ENCODE measurements at places on chromosomes 13 and 19.
A peak's percentile ranks its signal among the peaks of the same experiment; 100 is the strongest.

GRCh38 chr19:5473646-5474045, 18.4 kb downstream of the ZNRF4 start:
- DNase-seq = no peak

- DNase-seq = no peak
These were observed 40.1 kb downstream of the FAM216B start for GRCh38 chr13:42821437-42821836.

DNA sequence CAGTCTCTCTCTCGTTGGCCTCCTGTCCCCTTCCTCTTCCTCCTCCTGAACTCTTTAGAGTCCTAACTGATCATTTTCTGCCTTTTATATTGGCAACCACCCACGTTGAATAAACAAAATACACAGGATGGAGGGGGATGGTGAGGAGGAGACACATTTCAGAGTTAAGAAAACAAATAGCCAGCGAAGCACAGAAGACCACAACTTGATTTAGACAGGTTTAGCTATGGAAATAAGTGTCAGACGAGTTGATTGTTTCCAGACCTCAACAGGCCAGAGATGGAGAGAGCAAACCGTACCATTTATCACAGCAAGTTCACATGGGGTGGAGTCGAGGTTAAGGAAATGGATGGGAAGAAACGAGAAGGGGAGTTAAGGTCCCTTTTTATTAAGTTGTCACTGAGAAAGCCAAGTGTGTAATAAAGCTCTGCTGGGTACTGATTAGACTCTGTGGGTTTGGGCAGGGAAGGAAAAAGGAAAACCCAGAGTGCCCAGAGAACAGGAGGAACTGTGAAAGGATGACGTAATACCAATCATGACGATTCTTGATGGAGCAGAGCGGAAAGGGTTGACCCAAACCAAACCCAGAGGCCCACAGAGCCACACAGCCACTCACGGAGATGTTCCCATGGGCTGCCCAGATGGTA, 11.1 kb upstream of the SERP2 start:
- no peak for DNase-seq

GRCh38 chr13:53250272-53250875, 221.8 kb downstream of the OLFM4 start:
- DNase-seq = peak; percentile 32

DNA sequence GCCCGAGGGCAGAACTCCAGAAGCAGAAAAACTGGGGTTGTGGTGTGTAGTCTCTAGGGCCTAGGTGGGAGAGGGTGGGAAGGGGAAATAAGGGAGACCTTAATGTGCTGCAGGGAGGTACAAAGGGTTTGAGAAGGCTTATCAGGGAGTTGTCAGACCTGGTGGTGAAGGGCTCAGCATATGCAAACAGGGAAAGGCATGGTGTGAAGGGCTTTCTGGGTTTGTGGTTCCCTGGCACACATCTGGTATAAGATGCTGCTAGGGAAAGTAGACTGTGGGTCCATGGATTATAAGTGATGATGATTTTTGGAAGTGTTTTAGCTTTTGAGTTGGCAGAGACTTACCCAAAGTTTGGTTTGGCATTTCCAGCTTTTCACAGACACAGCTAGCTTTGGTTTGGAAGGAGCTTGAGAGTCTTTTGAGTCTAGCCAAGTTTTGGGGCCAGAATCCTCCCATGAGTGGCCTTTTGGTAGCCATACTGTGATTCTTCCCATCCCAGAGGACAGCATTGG, 2.2 kb downstream of the TRIM28 start:
- no peak for DNase-seq

GRCh38 chr13:104895521-104895920, 1639.9 kb downstream of the EFNB2 start:
- no peak for DNase-seq

DNA sequence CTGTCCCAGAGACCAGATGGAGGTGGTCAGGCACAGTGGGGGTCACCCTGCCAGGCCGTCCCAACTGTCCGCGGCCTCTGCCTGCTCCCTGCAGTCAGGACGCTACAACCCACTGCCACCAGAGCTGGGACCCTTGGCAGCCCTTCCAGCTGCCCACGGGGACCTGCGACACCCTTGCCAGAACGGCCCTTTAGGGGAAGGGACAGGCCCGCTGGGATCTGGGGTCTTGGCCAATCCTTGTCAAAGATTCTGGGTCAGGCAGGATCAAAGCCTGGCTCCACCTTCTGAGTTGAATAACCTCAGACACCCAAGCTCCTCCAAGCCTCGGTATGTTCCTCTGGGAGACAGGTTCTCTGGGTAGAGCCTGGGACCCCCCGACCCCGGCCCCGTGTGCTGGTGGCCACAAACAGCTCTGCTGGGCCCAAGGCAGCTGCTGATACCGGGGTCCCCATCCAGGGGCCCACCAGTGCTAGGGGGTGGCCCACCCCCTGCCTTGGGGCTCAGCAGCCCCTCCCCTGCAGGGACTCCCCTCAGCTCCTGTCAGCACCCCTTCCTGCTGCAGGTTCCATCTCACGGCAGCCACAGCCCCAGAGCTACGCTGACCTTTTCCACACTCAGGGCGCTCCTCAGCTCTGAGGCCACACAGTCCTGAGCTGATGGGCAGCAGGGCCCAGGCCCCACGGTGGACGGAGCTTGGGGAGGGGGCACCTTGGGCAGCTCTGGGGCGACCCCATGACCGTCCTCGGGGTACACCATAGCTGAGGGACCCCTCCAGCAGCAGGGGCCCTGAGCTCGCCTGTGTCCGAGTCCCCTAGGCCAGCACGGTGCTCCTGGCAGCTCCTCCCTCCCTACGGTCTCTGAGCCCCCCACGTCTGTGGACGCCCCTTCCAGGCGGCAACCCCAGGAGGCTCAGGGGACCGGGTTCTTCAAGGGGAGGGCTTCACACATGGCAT, 18.4 kb downstream of the SBNO2 start:
- DNase-seq = no peak

- DNase-seq = no peak
These were observed 202.3 kb downstream of the ABCC4 start for GRCh38 chr13:95098916-95099315.

- no peak for DNase-seq
These were observed 791 bp downstream of the TMED1 start for GRCh38 chr19:10835089-10835753.

GRCh38 chr19:41533671-41534215, 42.2 kb upstream of the CEACAM21 start:
- no peak for DNase-seq

DNA sequence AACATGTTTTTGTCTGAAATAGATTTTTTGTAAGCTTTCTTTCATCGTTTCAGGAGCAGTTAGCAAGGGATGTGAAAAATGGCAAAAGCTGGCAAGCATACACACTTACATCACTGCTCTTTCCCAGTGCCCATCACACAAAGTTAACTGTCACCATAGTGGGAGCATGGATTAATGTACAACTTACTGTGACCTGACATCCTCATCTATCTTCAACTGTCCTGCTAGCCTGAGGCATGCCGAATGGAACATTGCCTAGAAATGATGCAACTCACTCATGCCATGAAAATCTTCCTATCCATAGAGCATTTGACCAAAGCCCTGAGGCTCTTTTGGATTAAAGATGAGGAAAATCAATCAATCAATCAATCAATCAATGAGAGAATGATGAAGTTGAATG, 491.7 kb upstream of the SLC10A2 start:
- no peak for DNase-seq

GRCh38 chr13:101150998-101151397, 265.3 kb downstream of the NALCN start:
- no peak for DNase-seq

DNA sequence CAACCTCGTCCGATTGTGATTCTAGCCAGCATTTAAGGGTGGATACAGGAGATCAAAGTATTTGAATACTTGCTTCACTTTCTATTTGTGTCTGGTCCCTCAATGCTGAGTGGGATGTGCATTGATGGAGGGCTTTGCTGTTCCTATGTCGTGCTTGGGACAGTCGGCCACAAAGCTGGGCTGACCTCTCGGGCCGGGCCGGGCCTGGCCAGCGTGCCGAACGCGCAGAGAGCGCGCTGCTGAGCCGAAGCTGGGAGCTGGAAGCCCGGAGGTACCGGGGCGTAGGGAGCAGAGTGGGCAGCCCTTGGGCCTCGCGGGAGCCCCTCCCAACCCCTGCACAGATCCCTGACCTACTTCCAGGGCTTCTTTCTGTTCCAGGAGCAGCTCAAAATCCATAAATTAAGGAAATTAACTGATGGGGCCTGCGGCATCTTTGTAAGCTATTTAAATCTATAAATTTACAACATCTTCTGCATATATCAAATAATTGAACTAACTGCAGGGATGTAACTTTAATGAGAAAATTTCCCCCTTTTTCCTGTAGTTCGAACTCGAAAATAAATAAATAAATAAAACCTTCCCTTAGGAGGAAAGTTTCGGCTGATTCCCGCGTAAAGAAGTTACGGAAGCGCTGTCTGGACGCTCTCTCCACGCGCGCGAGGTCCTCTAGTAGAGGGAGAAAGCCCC, 1.8 kb upstream of the KCTD15 start:
- DNase-seq = no peak

GRCh38 chr13:33235078-33235477, 50.5 kb downstream of the STARD13 start:
- DNase-seq = no peak

GRCh38 chr13:52597676-52598075, 44.6 kb upstream of the HNRNPA1L2 start:
- DNase-seq = no peak

- peak; percentile 88 for DNase-seq
These were observed at the start of gene FOXO1 for GRCh38 chr13:40666045-40666932. FOXO1 (minus strand) TSS chr13:40666641; CDS start chr13:40666212, 429 bp downstream.

DNA sequence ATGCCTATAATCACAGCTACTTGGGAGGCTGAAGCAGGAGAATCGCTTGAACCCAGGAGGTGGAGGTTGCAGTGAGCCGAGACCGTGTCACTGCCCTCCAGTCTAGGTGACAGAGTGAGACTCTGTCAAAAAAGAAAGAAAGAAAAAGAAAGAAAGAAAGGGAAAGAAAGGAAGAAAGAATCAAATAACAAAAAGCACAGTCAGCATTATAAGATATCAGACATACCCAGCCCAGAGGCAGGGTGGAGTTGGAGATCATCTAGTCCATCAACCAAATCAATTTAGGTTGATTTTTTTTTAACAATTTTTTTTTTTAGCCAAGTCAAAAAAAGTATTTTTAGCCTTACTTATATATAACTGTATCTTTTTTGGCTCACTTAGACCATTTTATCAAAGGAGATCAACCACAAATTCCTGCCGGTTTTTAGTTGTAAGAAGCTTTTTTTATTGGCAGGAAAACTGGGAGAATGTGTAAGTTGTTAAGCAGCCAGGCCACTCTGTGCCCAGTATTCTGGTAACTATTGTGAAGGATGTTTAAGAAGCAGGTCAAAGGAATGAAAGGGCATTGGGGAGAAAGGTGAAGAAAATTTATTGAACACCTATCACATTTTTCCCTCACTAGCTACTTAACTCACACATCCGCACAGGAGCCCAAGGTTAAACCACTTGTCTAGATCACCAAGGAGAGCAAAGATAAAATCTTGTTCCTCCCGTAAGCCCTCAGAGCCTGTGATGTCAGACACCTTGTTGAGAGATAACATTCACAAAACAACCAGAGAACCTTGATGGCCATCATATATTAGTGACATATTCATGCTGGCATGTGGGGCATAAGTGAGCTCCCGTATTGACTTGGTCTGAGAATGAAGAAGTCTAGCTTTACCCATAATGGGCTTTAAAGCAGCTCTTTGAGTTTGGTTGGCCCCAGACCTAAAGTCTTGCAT, 91.8 kb downstream of the COL4A2 start:
- no peak for DNase-seq

DNA sequence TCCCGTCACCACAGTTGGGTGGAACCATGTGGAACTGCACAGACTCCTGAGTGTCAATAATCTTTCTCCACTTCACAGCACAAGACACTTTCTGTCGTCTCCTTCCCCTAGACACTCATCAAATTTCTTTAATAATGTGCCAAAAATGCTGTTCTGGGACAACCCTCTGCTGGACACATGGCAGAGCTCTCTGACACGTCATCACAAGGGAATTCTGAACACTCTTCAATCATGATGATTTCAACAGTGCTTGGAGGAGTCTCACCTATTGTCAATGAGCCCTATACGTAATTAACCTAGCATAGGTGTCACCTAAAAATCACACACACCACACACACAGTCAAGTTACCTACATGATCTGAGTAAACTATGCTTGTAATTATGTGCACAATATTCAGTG, 141.3 kb downstream of the STOML3 start:
- DNase-seq = no peak

DNA sequence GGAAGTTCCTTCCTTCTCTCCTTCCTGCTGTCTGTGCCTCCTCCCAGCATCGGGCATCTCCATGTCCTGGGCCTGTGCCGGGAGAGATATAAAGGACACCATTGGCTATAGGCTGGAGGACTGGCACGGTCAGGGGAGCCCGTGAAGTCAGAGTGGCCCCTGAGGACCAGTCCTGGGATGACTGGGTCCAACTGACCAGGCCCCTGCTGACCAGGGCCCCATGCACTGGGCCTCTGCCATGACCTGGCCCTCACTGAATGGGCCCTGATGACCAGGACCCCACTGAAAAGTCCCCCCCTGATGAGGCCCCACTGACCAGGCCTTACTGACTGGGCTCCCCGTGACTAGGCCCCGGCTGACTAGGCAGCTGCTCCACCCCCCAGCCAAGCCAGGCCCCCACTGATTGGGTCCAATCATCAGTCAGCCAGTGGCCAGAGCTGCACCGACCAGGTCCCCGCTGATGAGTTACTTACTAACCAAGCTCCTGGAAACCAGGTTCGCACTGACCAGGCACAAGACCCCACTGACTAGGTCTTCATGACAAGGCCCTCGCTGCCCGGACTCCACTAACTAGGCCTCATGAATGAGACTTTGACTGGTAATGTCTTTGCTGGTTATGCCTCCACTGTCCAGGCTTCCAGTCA, 20.0 kb upstream of the ZNF14 start:
- DNase-seq = no peak

DNA sequence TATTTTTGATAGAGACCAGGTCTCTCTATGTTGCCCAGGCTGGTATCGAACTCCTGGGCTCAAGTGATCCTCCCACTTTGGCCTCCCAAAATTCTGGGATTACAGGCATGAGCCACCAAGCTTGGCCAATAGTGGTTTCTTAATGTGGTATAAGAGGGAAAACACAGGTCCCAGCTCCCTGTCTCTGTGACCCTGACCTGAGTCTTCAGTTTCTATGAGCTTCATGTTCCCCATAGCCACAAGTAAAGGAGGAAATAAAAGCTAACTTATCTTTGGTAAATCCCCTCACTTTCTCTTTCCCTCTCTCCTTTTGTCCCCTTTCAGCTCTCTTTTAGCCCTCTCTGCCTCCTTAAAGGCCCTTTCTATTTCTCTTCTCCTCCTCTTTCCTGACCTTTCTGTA, 50.3 kb downstream of the ABCC4 start:
- no peak for DNase-seq

- DNase-seq = no peak
These were observed 23.3 kb downstream of the ELAVL1 start for GRCh38 chr19:7982103-7982502.

DNA sequence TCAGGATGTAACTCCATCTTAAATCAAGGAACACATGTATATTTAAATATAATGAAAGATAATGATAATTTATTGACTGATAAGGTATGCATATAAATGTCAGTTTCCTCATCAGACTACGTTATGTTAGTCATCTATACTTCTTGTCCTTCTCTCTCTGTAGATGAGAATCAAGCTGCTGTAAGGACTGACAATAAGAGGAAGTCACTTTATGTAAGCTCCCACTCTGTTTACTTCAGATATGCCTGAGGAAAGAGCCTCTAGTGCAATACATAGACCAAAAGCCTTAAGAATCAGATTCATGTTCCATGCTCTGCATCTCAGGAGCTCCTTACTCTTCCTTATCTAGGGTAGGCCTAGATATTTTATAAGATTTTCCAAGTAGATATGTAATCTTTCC, 9.6 kb upstream of the SLITRK6 start:
- DNase-seq = no peak

Measured in DND-41 (cell line).